Activated T-cell treated with anti-CD3 and anti-CD28 coated beads for 24 hours (primary cell): ENCODE measurements at places on chromosomes 7 and 10.

- DNase-seq, result no peak
Measured at GRCh38 chr10:127578961-127579305, 29.8 kb downstream of the NPS start.

DNA sequence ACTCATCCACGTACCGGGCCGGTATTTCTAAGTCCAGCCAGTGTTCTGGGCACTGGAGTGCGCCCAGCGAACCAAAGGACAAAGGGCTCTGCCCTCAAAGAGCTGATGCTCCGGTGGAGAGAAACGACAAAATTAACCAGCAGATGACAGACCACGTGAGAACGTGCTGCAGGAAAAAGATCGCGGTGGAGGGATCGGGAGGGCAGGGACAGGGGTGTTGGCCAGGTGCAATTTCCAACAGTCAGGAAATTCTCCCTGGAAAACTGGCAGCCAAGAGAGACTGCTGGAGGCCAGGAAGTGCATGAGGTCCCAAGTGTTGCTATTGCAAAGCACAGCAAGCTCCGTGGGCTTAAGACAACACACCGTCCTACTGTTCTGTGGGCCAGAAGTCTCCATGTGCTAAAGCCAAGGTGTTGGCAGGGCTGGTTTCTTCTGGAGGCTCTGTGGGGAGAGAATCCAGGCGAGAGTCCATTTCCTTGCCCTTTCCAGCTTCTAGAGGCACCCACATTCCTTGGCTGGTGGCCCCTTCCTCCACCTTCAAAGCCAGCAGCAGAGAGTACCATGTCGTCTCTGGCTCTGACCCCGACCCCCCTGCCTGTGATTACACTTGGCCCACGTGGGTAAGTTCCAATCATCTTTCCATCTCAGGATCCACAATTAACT lies 21.3 kb upstream of the AMZ1 start:
- DNase-seq, result no peak

- no peak for DNase-seq
Measured at GRCh38 chr7:76238326-76238725, 36.6 kb downstream of the SRRM3 start.

DNA sequence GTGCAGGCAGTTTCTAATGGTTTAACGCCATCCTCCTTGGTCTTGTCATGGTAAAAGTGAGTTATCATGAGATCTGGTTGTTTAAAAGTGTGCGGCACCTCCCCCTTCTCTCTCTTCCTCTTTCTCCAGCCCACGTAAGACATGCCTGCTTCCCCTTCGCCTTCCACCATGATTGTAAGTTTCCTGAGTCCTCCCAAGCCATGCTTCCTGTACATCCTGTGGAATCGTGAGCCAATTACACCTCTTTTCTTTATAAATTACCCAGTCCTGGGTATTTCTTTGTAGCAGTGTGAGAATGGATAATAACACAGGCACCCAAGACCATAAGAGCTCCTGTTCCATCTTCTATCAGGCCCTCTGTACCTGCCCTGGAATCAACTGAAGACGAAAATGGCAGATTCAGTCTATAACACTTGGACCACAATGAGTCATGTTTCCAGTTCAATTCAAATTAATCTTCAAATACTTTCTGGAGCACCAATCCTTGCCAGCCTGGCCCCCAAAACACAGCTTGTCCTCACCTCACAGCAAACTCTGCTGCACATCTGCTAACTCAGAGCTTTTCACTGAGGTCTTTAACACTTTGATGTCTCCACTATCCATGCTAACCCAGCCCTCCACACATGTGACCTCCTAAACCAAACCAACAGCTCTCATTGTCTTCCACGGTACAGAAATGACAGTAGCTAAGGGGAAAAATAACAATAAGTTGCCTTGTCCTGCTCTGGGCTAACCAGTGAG lies 73.2 kb downstream of the SFMBT2 start:
- DNase-seq, result peak; percentile 10

GRCh38 chr10:75180592-75180991 lies 30.0 kb upstream of the VDAC2 start:
- no peak for DNase-seq

GRCh38 chr10:31940839-31941653 lies 12.4 kb upstream of the ARHGAP12 start:
- no peak for DNase-seq

DNA sequence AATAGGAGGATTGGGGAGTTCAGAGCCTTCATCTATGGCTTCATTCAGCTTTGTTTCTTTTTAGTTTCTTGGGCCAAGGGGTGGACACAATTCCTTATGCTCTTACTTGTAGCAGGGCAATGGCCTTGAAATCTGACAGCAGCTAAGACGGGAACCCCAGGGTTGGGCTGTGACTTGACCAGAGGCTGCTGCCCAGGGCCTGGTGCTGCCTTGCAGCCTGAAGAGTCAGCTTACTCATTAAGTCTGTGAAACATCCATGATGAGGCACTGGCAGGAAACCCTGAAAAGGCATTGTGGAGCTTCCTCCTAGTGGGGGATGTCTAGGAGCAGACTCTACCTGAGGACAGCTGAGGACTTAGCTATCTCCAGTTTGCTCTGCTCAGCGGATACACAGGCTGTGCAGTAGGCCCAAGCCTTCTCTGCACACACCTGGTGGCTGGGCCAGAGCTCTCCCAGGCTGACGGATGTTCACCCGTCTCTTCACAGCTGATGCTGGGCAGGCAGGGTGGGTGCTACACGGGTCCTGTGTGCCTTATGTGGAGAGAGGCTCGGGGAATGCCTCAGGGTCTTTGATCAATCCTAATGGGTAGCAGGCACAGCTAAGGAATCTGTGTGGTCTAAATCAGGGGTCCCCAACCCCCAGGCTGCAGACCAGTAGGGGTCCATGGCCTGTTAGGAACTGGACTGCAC lies 17.8 kb downstream of the CXCL12 start:
- DNase-seq, result no peak

- no peak for DNase-seq
Measured at GRCh38 chr10:88794731-88795130, 7.8 kb upstream of the LIPM start.

DNA sequence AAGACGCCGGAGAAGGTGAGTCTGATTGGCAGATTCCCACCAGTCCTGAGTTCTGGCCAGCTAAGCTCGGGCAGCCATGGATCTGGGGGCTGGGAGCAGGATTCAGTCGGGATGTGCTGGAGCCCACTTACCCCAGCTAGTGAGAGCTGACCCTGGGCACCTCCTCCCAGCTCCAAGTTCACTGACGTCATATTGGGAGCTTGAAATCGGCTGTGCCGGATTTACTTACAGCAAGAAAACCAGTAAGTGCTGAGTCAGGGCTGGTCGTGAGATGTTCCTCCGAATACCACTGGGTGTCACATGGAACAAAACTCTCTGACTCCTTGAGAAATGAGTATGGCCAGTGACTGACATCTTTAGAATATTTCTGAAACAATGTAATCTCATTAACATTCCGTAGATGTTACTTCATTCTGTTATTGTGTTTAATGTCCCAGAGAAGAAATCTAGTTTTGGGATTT lies 621.2 kb downstream of the SDK1 start:
- DNase-seq, result no peak

DNA sequence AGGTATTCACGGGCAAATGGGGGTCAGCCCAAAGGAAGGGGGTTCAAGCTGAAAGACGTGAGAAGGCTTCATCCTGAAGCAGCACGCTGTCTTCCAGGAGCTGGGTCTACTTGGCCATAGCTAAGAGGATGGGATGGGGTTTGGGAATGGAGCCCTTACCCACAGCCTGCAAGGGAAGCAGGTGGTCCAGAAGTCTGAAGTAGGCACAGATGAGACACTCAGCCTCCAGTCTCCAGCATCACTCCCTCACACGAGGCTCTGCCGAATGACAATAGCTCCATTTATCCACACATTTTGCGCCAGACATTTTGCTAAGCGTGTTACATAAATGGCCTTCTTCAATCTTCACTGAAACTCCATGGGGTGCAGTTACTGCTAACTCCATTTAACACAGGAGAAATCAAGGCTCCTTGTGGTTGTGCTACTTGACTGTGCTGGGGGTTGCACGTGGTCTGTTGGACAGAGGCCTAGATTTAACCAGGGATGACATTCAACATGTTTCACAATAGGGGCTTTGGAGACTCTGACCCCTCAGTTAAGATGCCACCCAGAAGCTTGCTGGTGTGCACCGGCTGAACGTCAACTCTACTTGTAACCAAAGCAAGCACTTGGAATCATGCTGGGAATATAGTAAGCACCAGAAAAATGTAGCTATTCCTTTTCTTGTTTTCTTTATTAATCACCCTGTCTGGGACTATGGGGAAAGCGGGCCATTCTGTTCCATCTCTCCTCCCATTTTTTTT lies 85.3 kb downstream of the FAM241B start:
- no peak for DNase-seq

- no peak for DNase-seq
Measured at GRCh38 chr10:95742962-95743535, 12.9 kb upstream of the ENTPD1 start.

DNA sequence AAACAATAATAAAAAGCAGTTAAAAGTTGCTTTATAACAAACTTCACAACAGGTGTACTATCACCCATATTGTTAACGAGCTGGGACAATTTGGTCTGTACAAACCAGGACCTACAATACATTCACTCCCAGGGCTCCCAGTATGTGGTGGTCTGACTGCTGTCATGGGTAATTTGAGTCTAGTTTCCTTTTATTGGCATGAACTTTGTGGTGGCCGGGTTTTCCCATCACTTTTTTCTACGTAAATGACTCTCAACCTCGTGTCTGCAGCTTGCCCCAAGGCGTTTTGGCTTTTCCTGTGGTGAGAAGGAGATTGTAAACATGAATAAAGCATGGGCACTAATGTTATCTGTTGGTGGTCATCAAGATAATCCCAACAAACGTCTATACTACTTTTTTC lies 118.7 kb upstream of the CDK6 start:
- peak; percentile 11 for DNase-seq

DNA sequence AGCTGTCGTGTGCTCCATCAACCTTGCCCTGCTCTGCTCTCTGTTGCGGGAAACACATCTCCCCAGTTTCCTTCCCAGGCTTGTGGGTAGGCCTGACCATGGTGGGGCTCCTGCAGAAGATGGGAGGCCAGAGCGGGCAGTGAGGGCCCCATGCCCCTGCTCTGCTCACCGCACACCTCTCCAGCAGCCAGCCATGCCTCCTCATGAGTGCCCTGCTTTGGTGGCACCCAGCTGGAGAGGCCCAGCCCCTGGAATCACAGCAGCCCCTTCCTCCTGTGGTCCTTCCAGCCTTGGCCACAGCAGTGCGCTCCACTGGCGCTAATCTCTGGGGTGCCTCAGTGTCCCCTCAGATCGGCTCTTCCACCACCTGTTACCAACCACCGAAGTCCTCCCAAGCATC lies 4.2 kb upstream of the OPN4 start:
- no peak for DNase-seq

DNA sequence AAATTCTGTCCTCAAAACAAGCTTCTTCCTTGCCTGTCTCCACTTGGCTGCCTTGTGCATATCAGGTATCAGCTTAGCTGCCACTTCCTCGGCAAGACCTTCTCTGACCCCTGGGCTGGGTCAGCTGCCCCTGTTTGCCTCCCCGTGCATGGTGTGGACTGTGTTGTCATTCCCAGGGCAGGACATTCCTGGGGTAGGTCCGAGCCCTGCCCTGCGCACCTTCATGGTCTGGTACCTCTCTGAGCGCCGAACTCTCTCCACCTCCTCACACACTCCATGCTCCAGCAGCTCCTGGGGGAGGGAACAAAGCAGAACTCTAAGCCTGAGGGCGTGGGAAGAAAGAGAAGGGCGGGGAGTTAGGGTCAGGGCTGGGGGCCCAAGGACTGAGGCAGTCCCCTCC lies 3.8 kb downstream of the POLM start:
- no peak for DNase-seq

DNA sequence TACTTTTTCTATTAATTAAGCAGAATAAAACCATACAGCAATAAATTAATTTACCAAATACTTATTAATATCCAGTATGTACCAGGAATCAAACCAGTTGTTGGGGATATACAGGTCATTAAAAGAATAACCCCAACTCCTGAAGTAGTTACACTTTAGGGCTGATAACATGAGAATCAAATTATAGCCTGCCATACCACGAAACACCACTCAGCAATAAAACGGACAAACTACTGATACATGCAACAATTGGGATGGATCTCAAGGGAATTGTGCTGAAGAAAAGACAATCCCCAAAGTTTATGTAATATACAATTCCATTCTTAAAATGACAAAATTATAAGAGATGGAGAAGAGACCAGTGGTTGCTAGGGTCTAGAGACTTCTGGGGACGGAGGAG lies 22.7 kb downstream of the MCMBP start:
- no peak for DNase-seq

DNA sequence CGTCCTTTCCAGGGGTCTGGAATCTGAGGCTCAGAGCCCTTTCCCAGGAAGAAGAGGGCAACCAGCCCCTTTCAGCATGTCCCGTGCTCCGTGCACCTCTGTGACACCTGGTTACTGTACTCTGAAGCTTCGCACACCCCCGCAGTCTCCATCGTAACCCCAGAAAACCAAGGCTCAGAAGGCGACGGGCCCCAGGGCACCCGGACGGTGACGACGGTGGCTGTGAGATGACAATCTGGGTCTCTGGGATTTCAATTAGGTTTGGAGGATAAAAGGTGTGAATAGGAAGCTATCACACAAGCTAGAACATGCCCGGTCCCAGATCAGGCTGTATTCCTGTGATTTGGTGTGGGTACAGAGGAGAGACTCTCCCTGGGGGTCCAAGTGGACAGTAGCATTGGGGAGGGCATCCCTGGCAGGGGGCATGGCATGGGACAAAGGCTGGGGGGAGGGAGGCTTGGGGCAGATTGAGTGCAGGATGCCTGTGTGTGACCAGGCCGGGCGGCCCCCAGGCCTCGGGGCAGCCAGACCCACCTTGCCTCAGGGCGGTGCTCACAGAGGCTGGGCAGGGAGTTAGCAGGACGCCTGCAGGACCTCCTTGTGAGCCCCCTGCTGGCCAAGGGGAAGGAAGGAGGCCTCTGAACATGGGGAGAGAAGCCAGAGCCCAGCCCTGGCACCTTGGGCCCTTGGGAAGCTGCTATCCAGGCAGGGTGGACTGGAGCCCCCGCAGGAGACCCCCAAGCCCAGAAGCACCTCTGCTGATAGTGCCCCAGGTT lies 23.4 kb upstream of the PSMG3 start:
- DNase-seq, result no peak

DNA sequence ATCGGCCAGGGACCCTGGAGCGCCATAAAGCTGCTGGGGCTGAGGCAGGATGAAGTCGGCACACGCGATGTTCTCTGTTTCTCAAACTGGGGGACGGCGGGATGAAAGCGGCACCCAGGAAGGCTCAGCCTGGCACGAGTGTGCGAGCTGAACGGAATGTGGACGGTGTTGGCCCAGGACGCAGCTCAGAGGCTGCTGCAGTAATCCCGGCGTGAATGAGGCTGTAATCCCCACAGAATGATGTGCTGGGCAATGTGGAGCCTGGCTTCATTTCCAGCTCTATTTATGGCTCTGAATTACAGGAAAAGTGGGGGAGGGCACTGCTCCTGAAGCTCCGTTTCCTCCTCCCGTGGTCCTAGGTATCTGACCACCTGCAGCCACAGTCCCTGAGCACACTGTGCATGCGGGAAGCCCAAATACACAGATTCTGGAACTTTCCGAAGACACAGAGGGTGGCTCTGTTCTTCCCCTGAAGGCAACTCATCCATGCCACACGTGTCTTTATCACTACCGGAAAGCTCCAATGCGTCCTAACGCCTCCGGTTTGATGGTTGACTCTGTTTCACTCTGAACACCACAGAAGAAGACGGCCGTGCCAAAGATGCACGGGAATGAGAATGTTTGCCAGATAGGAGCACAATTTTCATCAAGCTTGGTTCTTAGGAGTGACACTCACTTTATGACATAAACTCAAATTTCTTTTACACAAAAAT lies 37.6 kb downstream of the KLF6 start:
- no peak for DNase-seq
